ENCODE measurements at places on chromosomes 5 and 9.
A peak's percentile ranks its signal among the peaks of the same experiment; 100 is the strongest.

- DNase-seq, result peak; percentile 27
Measured at GRCh38 chr9:132412089-132412488, 2.1 kb downstream of the CFAP77 start.

DNA sequence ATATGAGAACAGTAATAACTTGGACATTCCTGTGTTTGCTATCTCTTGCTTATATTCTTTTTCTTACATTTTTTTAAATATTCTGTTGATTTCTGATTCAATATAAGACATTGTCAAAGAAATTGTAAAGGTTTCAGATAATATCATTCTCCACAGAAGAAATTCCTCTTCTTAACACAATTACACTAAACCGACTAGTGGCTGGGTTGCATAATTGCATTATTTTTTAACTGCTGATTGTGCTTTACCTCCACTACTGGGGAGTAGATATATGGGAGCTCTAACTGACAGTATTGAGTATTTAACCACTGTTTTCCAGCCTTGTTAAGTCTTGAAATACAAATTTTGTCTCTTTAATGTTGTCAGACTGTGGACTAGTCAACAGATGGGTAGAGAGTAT, 723.8 kb upstream of the EDIL3 start:
- DNase-seq, result no peak

DNA sequence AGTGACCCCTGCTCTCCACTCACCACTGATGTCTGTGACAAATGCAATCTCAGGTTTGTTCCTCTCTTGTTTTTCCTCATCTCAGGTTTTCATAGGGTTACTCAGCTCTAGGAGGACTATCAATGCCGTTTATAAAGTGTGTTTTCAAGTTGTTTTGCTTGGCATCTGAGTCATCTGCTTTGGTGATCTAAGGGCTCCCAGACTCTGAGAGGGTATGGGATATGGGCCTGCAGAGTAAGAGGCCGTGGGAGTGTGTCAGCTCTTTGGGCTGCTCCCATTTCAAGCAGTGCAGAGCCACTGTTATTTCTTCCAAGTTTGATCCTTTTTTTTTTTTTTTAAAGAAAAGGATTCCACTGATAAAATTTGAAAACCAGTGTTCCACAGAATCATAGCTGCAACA, 46.3 kb downstream of the NNT start:
- no peak for DNase-seq

- DNase-seq, result no peak
Measured at GRCh38 chr9:97793067-97793466, 60.0 kb upstream of the FOXE1 start.

GRCh38 chr9:136484153-136485048, 1.6 kb upstream of the SEC16A start:
- DNase-seq, result no peak

- no peak for DNase-seq
Measured at GRCh38 chr5:179955062-179955461, 47.4 kb upstream of the TBC1D9B start.

GRCh38 chr9:133453651-133454050, 6.1 kb upstream of the CACFD1 start:
- no peak for DNase-seq

DNA sequence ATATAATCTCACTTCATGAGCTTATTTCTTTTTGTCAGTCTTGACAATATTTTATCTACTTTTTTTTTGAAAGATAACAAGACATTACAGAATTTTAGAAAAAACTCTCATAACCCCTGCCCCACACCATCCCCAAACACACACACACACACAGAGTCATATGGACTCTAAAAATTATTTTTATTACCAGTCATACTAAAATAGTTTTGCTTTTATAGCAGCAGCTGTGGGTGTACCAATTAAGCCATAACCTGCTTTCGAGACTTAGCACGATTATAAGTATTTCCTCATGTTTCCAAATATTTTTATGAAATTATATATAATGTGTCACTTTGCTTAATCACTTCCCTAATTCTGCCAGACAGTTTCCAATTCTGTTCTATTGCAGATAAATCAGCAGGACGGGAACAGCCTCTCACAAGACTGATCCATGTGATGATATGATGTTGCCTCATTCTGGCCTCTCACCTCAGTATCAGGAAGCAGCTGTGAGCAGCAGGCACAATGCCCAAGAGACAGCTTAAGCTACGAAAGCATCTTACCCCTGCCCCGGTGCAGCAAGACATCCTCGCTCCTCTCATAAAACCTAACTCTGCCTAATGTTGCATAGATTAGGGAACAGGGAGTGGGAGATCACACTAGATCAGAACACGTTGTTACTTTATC, 7.0 kb downstream of the PDCL start:
- no peak for DNase-seq

GRCh38 chr5:171480239-171480638, 60.8 kb downstream of the FGF18 start:
- no peak for DNase-seq

DNA sequence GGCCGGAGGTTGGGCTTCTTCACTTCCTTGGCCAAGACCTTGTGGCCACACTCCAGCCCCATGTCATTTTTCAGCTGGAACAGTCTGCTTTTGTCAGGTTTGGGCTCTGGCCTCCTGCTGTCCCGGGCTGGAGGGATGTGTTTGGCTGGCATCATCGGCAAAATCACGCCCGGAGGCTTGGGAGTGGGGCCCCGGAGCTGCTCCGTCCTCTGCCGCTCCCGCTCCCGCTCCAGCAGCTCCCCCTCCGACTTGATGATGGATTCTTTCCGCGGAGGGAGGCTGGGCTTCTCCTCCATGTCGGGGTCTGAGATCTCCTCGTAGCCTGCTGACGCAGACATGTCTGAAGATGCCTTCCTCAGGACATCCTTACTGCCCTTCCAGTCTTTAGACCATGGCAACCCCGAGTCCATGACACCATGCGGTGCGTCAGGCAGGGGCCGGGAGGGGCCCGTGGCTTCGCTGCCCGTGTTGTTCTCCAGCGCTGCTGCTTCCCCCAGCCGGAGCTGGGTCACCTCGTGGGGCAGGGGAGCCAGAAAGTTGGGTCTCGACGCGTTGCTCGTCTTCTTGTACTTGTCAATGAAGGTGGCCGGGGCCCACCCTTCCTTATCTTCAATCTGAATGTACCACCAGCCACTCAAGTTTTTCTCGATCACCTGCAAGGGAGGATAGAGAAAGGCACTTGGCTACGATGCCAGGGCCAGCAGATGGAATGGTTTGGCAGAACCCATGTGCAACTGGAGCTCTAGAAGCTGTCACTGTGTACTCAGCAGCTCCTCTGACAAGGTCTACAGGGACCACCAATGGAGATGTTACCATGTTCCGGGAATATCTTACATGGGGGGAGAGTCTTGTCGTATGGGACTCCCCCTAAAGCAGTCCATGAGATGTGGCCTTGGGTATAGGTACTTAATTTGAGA, 56.0 kb upstream of the UBTD2 start:
- no peak for DNase-seq

GRCh38 chr9:83521011-83521410, 17.2 kb downstream of the FRMD3 start:
- DNase-seq, result no peak

DNA sequence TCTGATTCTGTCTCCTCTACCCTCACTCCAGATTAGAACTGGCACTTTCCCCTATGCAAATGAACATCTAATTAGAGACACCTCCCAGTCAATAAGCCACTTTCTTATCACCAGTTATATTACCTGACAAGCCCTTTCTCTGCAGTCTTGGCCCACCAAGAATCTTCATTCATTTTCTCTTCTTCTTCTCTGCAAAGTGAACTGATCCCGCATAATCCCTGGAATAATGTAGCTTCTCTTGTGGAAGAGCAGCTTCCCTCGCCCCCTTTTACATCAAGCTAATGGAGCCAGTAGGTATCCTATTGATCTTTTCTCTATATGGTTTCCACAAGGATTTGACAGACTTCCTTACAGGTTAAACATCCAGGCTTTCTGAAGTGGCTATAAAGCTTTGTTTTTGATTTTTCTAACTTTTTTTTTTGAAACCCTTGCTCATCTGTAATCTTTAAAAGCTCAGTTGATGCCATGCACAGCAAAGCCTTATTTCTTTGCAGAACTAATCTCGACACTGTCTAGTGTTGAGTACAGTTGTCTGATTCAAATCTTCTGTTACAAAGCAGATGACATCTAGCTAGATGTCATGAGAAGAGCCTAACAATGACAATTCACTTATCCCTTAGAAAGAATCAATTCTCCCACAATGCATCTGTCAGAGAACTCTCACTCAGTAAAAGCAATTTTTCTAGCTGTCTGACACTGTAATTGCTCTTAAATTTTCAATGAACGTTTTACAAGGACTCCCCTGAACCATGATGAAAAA, 281.4 kb downstream of the ISL1 start:
- DNase-seq, result no peak

- DNase-seq, result no peak
Measured at GRCh38 chr5:96292582-96293247, 140.3 kb downstream of the PCSK1 start.

GRCh38 chr9:1057910-1058309, 7.8 kb downstream of the DMRT2 start:
- DNase-seq, result no peak

DNA sequence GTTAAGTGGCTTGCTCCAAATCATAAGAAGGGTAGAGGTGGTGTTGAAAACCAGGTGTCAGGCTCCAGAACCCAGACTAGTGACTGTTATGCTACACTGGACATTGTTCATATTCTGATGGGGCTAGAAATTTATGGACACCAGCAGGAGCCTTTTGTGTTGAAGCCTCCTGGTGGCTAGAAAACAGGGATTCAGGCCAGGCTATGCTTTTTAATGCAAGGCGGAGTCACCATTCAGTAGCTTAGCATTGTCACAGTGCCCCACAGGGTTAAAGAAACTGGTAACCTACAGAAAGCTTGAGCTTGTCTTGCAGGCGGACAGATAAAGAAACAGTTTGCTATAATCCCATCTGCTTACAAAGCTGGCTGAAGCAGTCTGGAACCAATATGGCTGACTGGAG, 23.0 kb upstream of the GOLM1 start:
- DNase-seq, result no peak

DNA sequence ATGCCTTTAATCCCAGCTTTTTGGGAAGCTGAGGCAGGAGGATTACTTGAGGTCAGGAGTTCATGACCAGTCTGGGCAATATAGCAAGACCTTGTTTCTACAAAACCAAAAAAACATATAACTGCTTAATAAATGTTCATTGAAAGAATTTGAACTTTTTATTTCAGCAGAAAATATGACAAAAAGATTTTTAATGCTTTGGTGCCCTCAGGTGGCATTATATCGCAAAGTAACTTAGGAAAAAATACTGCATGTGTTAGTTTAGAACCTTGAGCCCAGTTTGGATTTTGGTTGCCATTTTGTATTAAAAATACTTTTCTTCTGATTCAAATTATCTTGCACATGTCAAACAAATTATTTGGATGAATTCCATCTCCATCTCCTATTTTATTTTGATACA, 103.2 kb downstream of the GPBP1 start:
- peak; percentile 36 for DNase-seq

DNA sequence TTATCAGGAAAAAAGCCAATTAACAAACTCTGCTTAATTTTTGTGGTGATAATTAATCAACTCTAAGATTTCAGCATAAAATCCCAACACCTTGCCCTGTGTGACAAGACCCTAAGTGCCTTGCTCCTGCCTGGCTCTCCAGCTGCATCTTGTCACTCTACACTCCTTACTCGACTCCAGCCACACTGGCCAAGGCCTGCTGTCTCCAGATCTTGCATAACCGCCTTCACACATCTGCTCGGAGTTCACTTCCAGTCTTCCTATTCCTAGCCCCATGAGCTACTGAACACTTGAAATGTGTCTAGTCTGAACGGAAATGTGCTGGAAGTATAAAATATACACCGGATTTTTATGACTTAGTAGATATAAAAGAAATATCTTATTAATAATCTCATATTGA, 259.6 kb downstream of the EPB41L4A start:
- no peak for DNase-seq

DNA sequence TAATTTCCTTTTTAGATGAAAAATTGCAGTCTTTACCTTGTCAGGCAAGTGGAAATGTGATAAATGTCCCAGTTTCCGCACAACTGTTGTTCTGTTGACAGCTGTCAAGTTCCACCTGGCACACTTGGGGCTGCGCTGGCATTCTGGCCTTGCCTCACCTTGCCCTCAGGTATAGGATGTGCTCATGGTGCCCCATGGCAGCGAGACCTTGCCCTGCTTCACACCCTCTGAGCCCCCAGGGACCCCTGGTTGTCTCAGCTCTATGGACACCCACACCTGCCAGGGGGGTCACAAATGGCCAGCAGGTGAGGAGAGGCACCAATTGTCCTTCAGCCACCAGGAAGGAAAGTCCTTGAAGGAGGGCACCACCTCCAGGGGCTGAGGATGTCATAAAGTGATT, 37.5 kb upstream of the SEMA4D start:
- DNase-seq, result no peak

Measured in OCI-LY7 (cell line).